AG04450 (cell line): ENCODE measurements at places on chromosomes 4 and X.

DNA sequence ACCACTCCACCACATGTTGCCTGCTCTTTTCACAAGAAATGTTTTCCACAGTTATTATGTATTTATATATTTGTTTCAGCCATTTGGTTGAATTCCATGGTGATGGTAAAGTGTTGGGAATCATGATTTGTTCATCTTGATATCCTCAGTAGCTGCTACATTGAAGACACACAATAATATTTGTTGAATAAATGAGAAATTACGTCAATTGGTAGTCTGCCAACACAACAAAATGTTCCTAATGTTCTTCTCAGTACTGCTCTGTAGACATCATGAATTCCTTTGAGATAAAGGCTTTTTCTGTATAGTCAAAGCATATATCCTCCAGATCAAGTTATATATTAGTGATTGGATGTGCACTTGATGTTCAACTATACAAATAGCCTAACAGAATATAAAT lies 29.5 kb downstream of the CXXC4 start:
- no peak for DNase-seq

GRCh38 chr4:138500869-138501268 lies 258.7 kb upstream of the SLC7A11 start:
- DNase-seq, result no peak

GRCh38 chr4:49058306-49058705 lies 72.2 kb downstream of the CWH43 start:
- no peak for DNase-seq

GRCh38 chr4:82508806-82509428 lies 52.9 kb downstream of the TMEM150C start:
- DNase-seq, result no peak

- DNase-seq, result no peak
Observed at GRCh38 chr4:15674046-15674445, 7.6 kb upstream of the FAM200B start.

GRCh38 chrX:386239-386767 lies 404 bp downstream of the PPP2R3B start:
- DNase-seq, result no peak

DNA sequence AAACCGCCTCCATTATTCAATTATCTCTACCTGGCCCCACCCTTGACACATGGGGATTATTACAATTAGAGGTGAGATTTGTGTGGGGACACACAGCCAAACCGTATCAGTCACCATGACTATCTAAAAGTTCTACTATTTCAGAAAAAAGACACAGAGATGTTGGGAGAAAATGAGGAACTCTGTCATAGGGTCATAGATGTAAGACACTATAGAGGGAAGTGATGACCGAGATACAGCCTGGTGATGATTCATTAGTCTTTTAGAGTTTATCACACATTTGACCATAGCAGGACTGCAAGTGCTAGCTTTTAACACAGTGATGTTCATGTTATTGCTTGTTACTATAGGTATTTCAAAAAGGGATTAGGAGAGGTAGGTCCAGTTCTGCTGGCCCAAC lies 357.0 kb upstream of the AADAT start:
- no peak for DNase-seq

- DNase-seq, result no peak
Observed at GRCh38 chr4:105184316-105184980, 37.8 kb downstream of the TET2 start.

- peak; percentile 15 for DNase-seq
Observed at GRCh38 chrX:132292793-132293192, 73.5 kb upstream of the RAP2C start.

GRCh38 chr4:7518871-7519637 lies 84.3 kb upstream of the PSAPL1 start:
- no peak for DNase-seq

DNA sequence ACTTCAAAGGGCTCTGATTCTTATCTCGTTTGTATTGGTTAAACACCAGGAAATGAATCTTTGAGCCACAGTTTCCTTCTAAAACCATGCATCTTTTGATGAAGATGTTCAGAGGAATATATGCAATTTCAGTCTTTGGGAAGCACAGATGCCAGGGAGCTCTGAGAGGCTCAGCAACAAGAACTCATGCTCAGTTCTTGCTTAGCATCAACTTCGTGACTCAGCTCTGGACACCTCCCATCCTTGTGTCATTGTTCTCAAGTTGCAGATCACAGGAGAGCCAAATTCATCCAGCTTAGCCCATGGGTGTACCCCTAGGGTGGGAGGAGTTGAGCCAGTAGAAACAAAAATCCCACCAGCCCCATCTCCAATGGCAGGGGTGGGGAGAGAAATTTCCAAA lies 219.6 kb upstream of the MAOA start:
- no peak for DNase-seq

- no peak for DNase-seq
Observed at GRCh38 chrX:1167466-1167865, 45.0 kb downstream of the CRLF2 start.

DNA sequence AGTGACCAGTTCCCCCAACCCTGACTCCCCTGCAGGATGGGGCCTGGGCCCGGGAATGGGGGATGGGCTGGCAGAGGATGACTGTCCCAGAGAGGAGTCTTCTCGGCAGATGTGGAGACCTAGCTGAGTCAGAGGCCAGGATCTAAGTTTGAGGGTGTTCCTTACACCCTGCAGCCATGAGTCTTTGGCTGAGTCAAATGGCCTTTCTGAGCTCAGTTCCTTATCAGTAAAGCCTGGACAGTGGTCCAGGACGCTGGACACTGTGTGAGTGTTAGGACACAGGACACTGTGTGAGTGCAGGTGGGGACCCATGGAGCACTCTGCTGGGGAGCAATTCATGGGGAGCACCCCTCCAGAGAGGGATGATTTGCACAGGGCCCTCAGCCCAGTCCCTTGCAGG lies 5.0 kb downstream of the IL9R start:
- DNase-seq, result no peak

DNA sequence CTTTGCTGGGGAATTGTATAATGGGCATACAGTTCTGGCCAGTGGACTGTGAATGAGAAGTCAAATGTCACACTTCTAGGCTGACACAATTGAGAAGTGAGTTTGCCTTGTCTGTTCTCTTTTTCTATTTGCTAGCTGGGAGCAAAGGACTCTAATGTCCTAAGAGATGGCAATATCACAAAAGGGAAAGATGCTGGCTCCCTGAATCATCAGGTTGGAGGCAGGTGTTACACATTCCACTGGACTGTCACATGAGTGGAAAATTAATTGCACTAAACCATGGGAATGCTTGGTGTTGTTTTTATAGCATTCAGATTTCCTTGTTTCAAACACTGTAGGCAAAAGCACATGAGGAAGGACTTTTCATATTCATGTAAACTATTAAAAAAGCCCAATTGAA lies 388.3 kb downstream of the ADAM29 start:
- no peak for DNase-seq

DNA sequence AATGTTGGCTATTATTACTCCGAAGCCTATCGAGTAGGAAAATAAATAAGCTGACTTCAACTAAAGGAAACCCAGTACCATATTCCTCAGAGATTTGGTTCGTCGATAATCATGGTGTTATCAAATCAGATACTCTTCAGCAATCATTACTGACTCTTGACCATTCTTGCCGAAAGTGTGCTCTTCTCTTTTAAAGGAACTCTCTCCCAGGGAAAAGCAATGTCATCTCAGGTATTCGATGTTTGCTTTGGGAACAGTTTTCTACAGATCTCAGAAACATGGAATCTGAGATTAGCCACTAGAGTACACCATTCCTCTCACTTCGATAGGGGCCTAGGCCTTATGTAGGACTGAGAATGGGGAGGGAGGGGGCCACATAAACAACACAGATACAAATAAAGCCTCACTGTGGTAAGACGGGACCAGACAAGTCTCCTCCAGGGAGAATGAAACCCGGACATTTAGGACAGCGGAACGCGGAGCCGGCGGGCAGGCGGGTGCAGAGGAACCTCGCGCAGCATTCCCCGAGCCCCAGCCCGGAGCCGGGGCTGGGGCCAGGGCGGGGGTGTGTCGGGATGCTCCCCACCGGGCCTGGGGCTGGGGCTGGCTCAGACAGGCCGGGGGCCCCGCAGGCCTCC lies 581 bp downstream of the DNAJB14 start:
- DNase-seq, result no peak

DNA sequence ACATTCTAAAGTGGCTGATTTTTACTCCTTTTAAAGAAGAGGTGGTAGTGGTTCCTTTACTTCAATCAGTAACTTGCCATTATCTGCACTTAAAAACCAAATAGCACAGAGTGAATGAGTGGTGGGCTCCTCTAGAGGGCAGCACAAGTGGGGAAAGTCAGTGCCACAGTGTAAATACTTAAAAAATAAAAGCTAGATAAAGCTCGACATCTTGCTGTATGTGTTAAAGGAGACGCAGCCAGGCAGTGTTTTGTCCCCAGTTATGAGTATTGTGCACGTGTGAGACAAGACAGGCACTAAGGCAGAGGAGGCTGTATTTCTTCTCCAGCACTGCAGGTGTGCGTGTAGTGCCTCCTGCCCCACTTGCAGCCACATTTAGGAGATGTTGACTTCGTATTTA lies 24.6 kb downstream of the NAP1L5 start:
- DNase-seq, result no peak

GRCh38 chr4:152572417-152573086 lies 36.7 kb upstream of the FBXW7 start:
- DNase-seq, result no peak

DNA sequence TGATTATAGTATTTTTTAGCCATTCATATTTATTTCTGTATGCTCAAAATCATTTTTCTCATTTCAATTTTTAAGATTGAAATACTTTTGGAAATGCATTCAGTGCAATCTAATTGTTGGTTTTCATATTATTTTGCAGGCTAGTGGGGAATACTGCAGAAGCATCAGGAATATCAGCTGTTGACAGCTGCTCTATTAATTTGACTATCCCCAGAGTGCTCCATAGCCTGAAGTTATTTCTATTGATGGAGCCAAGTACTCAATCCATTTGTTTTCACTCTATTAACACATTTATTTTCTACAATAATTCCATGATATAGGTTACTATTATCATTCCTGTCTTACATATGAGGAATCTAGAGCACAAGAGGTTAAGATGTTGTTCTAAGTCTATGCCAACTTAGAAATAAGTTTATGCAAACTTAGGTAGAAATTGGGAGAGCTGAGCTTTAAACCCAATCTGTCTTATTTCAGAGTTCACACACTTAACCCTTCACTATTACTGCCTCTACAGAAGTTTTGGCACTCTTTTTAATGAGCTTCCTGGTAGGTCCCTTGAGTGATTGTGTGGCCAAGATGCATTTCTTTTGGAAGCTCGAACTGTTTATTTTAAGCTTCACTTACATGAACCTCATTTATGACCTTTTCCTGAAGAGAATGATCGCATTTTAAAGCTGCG lies 65.6 kb upstream of the PCDH18 start:
- DNase-seq, result no peak

DNA sequence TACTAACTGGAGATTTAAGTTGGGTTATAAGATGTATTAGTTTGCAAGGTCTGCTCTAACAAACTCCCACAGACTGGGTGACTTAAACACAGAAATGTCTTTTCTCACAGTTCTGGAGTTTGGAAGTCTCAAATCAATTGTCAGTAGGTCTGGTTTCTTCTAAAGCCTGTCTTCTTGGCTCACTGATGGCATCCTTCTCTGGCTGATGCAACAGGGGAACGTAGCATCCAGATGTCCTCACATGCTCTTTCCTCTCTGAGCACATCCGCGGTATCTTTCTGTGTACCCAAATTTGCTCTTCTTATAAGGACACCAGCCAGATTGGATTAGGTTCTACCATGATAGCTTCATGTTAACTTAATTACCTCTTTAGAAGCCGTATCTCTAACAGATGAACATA lies 63.2 kb upstream of the BMP3 start:
- no peak for DNase-seq

GRCh38 chr4:155667222-155667567 lies 547 bp downstream of the GUCY1A1 start:
- DNase-seq, result no peak

DNA sequence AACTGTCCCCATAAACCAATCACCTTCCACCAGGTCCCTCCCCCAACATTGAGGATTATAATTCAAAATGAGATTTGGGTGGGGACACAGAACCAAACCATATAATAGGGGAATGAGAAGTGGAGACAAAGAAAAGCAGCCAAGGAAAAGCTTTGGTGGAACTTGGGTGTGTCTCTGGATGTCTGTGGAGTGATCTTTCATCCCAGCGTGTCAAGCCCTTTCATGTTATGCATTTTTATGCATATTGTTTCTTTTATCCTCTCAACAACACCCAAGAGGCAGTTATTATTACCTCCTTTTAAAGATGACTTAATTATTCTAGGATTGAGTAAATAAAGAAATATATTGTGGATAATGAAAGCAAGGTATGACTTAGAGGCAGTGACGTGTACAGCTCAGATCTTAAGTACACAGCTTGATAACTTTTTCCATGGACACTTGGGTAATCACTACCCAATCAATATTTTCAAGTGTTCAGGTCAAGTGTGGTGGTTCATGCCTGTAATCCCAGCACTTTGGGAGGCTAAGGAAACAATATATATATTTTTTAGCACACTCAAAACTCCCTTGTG lies 42.6 kb upstream of the HOPX start:
- no peak for DNase-seq

GRCh38 chr4:112771-113170 lies 11.5 kb upstream of the ZNF718 start:
- DNase-seq, result no peak

DNA sequence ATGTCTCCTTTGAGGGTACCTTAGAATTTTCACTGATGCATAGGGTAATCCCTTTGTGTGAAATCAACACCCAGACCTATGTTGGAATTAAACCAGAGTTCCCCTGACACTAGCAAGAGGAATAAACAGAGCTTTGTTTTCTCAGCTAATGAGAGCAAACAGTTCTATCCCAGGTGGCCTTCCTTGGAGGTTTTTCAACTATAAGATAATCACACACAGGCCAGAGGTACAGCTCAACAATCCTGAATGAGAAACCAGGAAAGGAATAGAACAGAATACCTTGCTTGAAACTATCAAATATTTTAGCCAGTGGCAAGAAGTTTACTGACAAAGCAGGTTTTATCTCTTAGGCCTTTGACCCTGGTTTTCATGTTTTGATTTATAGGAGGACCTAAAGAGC lies 100.2 kb downstream of the OTC start:
- no peak for DNase-seq

- no peak for DNase-seq
Observed at GRCh38 chr4:158050942-158051341, 121.9 kb downstream of the GASK1B start.

DNA sequence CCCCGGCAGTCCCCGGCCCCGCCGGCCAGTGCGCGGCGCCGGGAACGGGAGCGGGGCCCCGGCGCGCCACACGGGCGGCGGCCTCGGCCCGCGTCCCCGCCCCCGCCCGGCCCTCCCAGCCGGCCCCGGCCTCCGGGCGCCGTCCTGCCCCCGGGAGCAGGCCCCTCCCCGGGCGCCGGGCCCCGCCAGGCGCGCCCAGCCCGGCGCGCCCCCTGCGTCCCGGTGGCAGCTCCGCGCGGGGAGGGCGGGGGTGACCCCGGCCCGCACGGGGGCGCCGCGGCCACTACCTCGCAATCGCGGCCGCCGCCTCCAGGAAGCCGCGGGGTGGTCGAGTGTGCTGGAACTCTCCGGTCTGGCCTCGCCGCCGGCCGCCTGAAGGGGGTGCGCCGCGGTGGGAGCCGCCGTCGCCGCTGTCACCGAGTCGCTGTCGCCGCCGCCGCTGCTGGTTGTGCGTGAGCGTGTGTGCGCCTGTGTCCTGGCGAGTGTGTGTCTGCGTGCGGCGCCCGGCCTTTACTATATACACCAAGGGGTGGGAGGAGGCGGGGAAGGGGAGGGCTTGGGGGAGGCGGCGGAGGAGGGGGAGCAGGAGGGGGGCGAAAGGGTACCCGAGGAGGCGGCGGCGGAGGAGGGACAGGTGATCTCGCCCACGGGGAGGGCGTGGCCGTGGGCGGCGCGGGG lies at the start of gene RAI2:
Gene RAI2 (minus strand): TSS at position 488 of the 678 bp plus-strand sequence. CDS start 59,288 bp downstream, outside the sequence.
- DNase-seq, result no peak
